ENCODE measurements at places on chromosomes 4 and X.

- DNase-seq = no peak
Observed at GRCh38 chrX:117982694-117983392, 133.8 kb downstream of the KLHL13 start.

GRCh38 chr4:74217365-74217764 is 59.4 kb downstream of the MTHFD2L start:
- DNase-seq = no peak

DNA sequence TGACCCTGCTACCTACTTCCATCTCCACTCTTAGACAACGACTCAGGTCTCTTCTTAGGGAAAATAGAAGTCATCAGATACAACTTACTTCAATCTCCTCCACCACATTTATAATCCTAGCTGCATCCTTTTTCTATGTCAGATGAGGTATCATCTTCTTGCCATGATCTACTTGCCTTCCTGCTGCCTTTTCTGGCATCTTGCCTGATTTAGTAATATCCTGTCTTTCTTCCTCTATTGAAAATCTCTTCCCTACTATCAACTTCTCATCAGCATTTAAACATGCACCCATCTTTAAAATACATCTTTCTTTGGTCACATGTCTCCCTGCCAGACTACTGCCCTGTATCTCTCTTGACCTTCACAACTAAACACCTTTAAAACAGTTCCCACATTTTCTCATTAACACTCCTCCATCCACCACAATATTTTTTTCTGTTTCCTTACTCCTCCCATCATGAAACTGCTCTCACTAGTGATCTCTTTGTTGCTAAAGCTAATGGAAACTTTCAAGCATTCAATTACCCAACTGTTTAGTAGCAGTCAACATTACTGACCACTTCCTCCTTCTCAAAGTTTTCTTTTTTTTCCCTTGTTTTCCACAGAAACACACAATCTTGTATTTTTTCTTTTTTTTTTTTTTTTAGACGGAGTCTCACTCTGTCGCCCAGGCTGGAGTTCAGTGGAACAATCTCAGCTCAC is 100.8 kb upstream of the CXorf66 start:
- DNase-seq = no peak

DNA sequence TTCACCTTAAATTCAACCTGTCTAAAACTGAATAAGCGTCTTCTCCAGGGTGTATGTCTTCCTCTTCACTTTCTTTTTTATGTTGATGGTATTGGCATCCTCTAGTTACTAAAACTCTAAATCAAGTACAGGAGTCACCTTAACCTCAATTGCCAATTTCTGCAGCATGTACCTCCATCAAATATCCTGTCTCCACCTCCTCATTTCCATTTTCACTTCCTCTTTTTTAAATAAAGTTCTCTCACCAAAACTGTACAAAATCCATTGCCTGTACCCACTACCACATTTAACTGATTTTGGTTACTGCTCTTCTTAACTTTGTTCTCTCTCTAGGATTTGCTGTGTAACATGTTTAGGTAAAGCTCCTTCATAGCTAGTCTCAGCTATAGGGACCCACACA is 9.2 kb upstream of the NPFFR2 start:
- no peak for DNase-seq

DNA sequence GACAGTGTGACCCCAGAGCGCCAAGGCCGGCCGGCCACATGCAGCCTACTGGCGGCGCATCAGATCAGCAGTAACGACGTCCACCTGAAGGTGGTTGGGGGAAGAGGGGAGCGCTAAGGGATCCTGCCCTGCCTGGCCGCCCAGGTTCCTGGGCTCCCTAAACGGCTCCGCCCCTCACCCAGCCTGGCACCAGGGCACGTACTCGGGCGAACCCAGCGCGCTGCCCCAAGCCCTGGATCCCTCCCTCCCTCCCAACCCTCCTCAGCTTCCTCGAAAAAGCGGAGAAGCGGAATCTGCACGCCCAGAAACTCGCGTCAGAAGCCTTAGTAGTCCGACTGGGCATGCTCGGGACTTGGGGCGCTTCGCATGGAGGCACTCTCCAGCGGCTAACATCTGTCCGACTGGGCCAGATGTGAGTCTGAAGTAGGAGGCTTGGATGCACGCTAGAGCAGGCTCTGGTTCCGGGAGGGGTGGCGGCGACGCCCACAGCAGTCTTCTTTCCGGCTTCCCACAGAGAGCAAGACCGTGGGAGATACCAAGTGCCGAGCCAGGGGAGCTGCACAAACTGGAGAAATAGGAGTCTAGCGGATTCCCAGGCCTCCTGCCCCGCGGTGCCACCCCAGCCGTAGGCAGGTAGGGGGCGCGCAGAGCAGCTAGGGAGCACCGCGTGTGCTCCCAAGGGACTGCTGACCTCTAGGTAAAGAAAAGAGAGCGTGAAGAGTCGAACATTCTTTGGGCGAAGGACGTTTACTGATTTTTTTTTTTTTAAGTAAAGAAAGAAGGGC is 114.3 kb upstream of the TEX13C start:
- no peak for DNase-seq

DNA sequence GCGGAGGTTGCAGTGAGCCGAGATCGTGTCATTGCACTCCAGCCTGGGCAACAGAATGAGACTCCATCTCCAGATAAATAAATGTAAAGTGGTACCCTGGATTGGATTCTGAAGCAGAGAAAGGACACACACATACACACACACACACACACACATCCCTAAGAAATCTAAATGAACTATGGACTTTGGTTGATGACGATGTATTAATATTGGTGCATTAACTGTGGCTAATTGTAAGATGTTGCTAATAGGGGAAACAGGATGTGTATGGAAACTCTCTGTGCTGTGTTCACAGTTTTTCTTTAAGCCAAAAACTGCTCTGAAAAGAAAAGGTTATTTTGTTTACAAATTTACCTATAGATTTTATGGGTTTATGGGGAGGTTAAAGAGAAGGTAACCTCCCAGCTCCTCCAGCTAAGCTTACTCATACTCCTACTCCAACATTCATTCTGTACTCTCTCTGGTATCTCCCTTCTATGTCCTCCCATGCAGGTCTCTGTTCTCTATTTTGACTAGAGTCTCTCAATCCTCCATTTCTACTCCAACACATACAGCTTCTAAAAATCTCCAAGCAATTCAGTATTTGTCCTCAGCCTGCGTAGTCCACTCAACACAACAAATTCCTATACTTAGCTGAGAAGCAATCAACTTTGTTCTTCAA is 46.5 kb upstream of the RELL1 start:
- DNase-seq = no peak

DNA sequence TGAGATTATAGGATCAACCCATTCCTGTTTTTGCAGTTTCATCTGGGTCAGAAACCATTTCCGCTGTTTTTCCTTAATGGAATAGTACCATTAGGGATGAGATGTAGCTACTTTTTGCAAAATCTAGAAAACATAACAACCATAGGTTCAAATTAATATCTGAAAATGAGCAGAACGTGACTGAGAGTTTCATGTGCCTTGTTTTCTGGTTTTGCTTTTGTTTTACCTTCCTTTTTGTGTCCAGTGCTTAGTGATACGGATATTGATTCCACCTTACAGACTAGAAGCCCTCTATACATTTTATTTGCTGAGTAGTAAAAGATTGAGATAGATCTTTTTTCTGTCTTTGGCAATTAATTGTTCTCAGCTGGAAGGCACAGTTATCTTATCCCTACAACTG is 46.5 kb downstream of the SNX25 start:
- DNase-seq = no peak

GRCh38 chr4:7861440-7861881 is 78.2 kb downstream of the AFAP1 start:
- DNase-seq = peak; percentile 54

DNA sequence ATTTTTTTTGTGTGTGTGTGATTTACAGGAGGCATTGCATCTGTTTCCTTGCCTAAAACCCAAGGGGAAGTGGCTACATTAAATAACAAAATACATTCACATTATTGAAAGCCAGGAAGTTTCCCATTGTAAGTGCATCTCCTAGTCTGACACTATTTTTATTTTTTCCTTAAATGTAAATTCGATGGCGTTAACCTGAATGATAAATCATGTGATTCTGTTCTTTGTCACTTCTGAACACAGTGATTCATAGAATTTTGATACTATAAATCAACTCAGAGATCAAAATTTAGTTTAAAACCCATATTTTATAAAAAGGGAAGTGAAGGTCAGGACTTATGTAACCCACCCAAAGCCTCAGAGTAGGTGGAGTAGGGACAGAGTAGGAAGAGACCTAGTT is 258.1 kb downstream of the GABRG1 start:
- no peak for DNase-seq

DNA sequence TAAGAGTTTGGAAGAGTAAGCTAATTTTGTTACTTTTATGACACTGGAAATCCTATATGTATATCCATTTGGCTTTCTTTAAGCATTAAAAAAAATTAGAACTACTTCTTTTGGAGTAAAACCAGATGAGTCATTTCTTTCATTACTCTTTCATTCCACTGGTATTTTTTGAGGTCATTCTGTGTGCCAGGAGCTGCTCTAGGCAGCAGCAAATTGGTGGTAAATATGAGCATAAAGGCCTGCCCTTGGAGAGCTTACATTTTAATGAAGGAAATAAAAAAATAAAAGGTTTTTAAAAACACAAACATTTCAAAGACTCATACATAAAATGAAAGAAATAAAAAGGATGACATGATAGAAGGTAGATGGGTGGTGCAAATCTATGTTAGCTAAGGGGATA is 37.4 kb downstream of the MID1 start:
- DNase-seq = no peak

DNA sequence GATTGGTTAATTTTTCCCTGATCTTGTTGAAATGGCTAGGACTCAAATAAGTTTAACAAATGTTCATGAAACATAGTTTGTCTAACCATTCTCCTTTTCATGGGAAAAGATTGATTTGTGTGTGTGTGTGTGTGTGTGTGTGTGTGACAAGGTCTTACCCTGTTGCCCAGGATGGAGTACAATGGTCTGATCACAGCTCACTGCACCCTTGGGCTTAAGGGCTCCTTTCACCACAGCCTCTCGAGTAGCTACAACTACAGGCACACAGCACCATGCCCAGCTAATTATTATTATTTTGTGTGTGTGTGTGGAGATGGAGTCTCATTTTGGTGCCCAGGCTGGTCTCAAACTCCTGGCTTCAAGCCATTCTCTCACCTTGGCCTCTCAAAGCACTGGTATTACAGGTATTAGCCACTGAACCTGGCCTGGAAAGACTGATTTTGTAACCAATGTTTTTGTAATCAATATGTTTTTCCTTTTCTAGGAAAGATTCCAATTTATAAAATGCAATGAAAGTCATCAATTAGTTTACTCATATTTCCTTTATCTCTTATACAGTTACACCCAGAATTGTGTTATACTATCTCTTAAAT is 139.3 kb downstream of the CPE start:
- no peak for DNase-seq

DNA sequence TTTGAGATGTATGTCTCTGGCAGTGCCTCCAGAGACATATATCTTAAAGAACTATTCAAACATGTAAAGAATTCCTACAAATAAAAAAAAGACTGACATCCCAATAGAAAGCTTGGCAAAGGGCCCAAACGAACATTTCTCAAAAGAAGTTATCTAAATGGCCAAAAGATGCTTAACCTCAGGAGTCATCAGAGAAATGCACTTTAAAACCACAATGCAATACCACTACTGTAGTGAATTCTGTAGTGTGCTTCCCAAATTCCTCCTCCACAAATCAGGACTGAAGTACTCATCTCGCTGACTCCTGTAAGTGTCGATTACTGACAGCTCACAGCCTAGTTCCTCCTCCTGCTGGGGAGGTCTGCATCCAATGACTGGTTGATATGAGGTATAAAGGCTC is 129.0 kb upstream of the MAMLD1 start:
- DNase-seq = no peak

DNA sequence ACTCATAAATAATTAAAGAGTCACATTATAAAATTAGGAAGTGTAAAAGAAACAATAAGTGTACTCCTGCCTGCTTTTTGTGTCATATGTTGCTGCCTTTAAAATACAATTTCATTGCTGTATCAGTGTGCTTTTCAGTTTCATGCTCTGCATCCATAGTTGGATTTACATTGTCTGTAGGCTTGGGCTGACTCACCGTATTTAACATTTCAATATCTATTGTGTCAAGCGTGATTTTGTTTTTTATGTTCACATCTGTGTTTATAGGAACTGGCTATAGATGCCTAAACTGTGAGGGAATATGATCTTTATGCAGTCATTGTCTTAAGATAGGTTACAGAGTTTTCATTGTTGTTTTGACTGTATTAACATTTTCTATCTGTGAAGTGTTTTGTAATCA is 18.1 kb downstream of the CCSER1 start:
- DNase-seq = no peak

GRCh38 chr4:40461879-40462278 is 126.7 kb downstream of the CHRNA9 start:
- DNase-seq = no peak

- DNase-seq = no peak
Observed at GRCh38 chr4:3227878-3228675, 20.9 kb upstream of the MSANTD1 start.

DNA sequence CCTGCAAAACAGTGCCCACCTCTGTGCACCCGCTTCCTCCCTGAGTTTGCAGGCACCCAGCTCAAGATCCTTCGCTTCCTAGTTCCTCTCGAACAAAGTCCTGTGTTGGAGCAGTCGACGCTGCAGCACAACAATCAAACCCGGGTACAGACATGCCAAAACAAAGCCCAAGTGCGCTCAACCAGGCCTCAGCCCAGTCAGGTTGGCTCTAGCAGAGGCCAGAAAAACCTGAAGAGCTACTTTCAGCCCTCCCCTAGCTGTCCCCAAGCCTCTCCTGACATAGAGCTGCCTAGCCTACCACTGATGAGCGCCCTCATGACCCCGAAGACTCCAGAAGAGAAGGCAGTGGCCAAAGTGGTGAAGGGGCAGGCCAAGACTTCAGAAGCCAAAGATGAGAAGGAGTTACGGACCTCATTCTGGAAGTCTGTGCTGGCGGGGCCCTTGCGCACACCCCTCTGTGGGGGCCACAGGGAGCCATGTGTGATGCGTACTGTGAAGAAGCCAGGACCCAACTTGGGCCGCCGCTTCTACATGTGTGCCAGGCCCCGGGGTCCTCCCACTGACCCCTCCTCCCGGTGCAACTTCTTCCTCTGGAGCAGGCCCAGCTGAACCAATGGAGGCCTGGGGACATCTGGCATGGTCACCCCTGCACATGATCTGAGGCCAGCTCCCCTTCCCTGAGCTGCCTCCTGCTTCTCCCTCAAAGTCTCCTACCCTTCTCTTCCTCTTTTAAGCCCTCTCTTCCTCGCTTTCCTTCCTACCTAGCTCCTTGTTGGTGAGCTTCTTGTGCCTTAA is 6.9 kb downstream of the APEX2 start:
- no peak for DNase-seq

DNA sequence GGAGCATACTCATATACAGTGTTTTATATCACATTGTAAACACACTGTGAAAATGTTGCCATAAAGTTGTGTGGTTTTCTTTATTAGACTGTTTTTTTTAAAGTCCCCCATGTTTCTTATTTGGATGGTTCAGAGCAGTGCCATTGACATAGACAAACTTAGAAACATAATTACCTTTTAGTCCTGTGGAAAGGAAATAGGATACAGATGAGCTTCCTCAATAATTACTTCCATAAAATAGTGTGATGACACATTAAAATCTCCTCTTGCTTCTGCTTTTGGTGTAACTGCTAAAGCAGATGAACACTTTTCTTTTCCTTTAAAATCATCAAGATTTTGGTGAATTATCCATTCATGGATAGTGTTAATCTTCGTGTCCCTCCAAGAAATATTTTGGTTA is 52.9 kb upstream of the LIMCH1 start:
- DNase-seq = no peak

GRCh38 chr4:39062094-39062769 is at the start of gene KLHL5:
Gene KLHL5, plus strand, starts transcription at chr4:39062232. Its CDS starts 421 bp downstream, at chr4:39062653.
- DNase-seq = no peak

- no peak for DNase-seq
Observed at GRCh38 chr4:164596927-164597326, 157.0 kb upstream of the SMIM31 start.
